ENCODE measurements at places on chromosomes 3 and 15. TPM values are rescaled to one million over a fixed set of nuclear protein-coding genes. Genes with fewer than 3 reads are reported as not detected.
A peak's percentile ranks its signal among the peaks of the same experiment; 100 is the strongest.

ACAP2 gene
- 53.3 TPM for total RNA-seq

CHP1 gene
- 63.7 TPM for total RNA-seq

CD200R1 gene
- 1.2 TPM for total RNA-seq

PP2D1 gene
- not detected for total RNA-seq

FETUB gene
- total RNA-seq = 0.45 TPM

CIB1 gene
- 52.7 TPM for total RNA-seq

GOLGA6B gene
- not detected for total RNA-seq

- DNase-seq = no peak
These were observed 146.9 kb downstream of the ERC2 start for GRCh38 chr3:56321383-56321782.

- no peak for DNase-seq
These were observed 1.3 kb downstream of the ATXN7 start for GRCh38 chr3:63864965-63865327.

GRCh38 chr15:29997499-29997898, 85.3 kb upstream of the GOLGA8J start:
- DNase-seq = no peak

DNA sequence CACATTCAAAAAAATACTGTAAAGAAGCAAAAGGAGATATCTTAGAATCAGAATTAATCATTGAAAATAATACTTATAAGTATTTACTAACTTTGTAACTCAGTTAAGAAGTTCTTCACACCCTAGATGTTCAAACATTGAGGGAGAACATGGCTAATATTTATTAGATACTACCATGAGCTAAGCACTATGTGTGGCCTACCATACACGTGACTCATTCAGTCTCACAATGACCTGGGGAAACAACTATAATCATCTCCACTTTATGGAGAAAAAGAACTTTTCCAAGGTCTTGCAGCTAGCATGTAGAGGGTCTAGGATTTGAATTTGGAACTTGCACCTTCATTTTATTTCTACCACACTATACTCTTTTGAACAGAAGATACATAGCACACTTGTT, 361.9 kb upstream of the CFAP20DC start:
- DNase-seq = no peak

DNA sequence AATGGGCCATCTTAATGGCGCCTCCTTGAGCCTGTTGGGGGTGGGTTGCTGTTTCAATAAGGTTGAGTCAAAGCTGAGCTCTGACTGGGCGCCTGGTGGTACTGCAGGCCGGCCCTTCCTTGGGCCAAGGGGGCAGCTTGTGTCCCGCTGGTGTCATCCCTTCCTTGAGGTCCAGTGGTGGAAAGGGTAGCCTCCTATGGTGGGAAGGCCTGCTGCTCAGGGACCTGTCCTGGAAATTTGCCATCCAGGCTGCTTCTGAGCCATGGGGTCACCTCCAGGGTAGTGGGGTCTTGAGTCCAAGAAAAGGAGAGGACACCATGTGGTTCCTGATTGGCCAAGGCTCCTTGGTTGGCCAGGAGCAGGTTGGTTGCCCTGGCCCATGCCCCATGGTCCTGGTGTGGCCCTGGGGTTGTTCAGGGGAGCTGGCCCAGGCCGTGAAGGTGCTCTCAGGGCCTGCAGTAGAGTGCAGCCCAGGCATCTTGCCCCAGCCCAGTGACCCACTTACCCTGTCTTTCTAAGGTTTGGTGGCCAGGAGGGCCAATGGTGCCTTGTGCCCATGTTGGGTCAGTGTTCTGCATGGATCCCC, 188.7 kb downstream of the UBE3A start:
- no peak for DNase-seq

DNA sequence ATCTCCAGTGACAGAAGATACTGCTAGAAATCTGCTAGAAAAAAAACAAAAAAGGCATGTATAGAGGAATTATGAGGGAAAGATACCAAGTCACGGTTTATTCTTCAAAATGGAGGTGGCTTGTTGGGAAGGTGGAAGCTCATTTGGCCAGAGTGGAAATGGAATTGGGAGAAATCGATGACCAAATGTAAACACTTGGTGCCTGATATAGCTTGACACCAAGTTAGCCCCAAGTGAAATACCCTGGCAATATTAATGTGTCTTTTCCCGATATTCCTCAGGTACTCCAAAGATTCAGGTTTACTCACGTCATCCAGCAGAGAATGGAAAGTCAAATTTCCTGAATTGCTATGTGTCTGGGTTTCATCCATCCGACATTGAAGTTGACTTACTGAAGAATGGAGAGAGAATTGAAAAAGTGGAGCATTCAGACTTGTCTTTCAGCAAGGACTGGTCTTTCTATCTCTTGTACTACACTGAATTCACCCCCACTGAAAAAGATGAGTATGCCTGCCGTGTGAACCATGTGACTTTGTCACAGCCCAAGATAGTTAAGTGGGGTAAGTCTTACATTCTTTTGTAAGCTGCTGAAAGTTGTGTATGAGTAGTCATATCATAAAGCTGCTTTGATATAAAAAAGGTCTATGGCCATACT, 4.0 kb downstream of the B2M start:
- DNase-seq = no peak

DNA sequence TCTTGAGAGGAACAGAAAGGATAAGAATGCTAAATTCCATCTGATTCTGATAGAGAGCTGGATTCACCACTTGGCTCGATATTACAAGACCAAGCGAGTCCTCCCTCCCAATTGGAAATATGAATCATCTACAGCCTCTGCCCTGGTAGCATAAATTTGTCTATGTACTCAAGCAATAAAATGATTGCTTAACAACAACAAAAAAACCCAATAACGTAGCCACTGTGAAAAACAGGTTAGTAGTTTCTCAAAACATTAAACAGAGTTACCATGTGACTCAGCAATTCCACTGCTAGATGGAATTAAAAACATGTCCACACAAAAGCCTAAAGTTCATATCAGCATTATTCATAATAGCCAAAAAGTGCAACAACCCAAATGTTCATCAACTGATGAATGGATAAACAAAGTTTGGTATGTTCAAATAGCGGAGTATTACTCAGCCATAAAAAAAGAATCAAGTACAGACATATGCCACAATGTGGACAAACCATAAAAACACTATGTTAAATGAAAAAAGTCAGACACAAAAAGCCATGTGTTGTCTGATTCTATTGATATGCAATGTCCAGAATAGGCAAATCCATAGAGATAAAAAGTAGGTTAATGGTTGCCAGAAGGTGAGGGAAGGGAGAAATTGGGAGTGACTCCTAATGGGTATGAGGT, 16.8 kb downstream of the BCL2L10 start:
- DNase-seq = peak; percentile 48

GRCh38 chr3:29802057-29802456, 521.2 kb downstream of the RBMS3 start:
- DNase-seq = no peak

DNA sequence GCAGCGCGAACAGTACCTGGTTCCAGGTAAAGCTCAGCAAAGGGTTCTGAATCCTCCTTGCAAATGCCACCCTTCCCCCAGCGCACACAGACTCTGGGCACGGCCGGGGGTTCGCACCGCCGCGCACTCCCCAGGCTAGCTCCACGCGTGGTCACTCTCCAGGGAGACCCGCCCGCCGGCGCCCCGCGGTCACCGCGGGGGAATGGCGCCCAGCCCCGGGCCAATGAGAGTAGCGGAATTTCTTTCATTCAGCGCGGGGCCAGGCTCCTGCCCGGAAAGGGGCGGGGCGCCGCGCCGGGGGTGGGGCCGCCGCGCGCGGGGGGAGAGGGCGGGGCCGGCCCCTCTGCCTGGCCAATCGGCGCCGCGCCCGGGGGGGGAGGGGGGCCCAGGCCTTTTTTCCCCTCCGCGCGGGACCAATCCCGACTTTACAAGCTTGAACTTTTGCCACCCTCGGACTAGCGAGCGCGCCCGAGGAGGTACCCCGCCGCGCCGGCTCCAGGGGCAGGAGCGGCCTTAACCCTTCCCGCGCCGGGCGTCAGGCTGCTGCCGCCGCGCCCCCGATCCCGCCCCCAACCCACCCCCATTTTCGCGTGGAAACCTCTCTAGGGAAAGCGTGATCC, 1.1 kb upstream of the SMAD6 start:
- DNase-seq = peak; percentile 84

DNA sequence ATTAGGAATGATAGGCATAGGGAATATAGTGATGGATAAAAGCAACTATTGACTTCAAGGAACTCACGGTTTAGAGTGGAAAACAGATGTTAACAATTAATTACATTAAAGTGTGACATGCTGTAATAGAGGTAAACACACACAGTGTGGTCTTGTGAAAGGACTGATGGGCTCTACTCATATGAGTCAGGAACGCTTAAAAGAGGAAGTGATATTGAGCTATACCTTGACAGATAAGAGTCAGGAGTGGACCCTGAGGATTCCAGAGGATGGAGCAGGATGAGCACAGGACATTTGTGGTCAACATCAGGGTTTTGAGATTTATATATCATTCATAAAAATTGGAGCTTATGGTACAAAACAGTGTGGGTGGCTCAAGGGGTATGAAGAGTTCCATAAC, 11.0 kb downstream of the EXOG start:
- no peak for DNase-seq

DNA sequence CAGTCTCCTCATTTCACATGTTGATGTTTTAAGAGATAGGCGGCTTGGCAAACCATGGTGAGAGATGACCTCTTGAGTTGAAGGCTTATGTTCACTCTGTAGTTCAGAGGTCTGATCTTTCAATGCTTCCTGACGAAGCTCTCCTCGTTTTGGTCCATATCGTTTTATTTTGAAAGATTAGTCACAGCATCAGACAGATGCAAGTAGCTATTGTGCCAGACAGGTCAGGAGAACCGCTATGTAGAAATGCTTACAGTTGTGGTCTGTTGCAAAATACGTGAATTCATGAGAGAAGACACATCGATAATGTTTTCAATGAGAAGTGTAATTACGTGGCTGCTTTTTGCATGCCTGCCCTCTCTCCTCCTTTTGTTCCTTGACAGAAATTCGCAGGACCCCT, 47.5 kb downstream of the CHL1 start:
- no peak for DNase-seq

DNA sequence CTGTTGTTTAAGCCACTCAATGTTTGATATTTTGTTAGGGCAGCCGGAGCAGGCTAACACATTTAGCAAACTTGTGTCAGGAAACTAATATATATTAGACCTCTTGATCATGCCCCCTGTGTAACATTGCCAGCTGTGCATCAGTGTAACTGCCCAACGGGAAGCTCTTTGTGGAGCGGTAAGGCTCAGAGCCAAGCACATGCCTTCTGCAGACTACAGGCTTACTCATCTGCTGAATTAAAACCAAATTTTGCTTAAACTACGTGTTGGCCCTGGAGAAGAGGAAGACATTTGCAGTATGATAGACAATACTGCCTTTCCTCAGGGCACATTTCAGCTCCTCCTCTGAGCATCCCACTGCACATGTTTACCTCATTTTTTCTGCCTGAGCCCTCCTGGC, 50.5 kb upstream of the KCNMB2 start:
- DNase-seq = no peak

- peak; percentile 16 for DNase-seq
These were observed 26.0 kb upstream of the MCTP2 start for GRCh38 chr15:94205366-94205765.

GRCh38 chr15:38186507-38186906, 66.1 kb upstream of the SPRED1 start:
- DNase-seq = no peak

- peak; percentile 36 for DNase-seq
These were observed 18.2 kb downstream of the SLC9A9 start for GRCh38 chr3:143830063-143830462.

- DNase-seq = no peak
These were observed 6.3 kb downstream of the OXSR1 start for GRCh38 chr3:38171622-38172021.

DNA sequence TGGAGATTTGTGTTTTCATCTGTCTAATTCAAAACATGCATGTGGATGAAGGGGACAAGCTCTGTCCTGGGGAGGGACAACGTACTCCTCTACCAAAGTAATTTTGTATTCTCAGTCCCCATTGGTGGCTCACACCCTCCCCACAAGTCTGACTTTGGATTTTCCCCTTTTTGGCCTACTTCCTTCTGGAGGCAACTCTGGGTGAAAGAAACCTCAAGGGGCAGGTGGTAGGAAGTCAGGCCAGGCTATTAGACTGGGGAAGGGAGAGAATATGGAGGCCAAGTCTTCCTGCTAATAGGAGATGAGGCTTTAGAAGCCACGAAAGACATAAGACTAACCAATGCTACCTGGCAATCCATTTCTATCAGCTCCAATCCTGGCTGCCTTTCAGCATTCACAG, 124.9 kb upstream of the RASGRP1 start:
- DNase-seq = no peak

GRCh38 chr3:184177331-184177731, 2.7 kb downstream of the AP2M1 start:
- peak; percentile 66 for DNase-seq

DNA sequence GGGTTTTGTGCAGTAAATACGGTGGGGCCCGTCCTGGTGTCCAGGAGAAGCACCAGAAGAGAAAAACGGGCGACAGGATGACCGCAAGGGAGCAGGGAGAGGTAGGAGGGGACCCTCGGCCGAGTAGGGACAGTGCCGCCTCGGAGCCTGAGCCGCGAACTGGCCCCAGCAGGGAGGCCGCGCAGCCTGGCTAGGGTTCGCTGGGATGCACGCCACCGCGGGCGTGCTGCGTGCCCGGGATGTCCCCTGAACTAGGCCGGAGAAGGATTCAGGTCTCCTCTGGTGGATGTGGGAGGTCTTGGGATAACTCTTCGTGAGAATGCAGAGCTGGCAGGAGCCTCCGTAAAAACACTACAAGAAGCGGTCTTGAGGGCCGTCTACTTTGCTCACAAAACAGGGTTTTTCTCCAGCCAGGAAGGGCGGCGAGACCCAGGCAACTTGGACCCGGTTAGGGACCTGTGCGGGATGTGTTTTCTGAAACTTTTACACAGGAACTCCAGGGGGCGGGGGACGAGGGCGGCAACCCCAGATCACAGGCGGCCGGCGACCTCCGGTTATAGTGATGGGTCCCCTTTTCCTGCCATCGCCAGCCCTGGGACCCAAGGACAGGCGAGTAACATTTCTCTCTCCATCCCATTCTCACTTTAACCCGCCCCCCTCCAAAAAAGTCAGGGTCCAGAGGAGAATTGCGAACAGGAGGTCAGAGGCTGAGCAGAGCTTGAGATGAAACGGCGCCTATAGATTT, 35.5 kb downstream of the NR2F2 start:
- no peak for DNase-seq

- DNase-seq = peak; percentile 23
These were observed 1.3 kb downstream of the TCF12 start for GRCh38 chr15:56919609-56920366.

DNA sequence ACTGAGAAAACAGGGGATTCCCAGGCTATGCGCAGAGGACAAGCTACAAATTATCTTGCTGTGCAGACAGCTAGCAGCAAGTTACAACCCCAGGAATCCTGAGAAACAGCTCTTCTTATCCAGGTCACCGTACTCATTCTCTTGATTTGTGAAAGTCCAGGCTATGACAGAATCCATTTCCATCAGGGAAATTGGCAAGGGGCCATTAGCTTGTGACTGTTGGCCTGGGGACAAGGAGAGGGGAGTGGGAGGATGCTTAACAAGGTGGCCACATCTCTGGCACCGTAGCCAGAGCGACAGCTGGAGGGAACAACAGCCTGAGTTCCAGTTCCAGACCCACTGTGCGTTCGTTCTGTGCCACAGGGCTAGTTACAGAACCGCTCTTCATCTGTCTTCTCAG, 44.9 kb upstream of the PLXNA1 start:
- DNase-seq = peak; percentile 69

All from A172 (cell line).